Omental fat pad (tissue), 4 donors: ENCODE measurements at places on chromosomes 6 and 20. TPM values are rescaled to one million over a fixed set of nuclear protein-coding genes. Genes with fewer than 3 reads are reported as not detected.

DNA sequence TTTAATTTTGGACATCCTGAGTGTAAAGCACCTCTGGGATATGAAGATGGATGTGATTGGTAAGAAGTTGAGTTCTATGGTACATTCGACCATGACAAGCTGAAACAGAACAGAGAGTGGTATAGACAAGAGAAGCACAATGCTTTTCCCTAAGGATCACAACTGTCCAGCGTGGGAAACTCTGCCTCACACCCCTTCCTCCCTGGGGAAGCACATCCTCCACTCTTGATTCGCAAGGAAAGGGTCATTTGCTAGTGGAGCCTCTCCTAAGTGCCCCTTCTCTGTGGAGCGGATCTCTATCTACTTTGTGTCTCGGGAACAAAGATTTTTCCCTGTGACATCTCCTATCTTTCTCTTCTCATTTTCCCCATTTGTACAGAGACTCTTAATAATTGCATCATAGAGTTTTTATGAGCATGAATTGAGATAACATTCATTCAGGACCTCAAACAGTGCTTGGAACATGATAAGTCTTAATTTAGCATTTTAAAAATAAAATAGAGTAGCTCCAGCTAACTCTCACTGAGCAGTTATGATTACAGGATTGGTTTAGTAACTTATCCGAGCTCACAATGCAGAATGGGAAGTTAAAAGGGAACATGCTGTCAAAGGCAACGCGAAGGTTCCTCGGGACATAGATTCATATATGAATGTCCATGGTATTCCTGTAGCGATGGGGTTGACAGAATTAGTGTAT, 775.2 kb downstream of the C6orf118 start:
- DNase-seq = no peak

DNA sequence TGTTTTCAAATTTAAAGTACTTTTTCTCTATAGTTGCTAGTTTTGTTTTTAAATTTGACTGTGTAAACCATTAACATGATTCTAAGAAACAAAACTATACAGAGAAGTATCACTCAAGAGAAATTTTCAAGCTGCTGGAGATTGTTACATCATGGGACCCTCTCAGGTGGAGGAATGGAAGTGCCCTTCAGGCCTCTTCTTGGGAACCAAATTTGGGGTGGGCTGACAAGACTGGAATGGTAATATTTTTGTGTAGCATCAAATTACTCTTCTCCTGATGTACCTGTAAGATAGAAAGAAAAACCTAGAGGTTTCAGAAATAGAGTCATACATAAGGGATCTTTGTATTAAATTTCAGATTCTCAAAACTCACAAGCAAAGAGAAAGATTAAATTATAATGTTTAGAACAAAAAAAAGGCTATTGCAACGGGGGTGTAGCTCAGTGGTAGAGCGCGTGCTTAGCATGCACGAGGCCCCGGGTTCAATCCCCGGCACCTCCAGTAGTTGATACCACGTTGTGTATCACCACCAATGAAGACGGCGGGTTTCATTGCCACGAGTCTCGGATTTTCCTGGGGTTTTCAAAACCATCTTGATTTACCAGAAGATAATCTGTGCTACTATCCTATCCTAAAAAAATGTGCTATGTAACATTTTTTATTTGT, 193.7 kb downstream of the GPX5 start:
- DNase-seq = no peak

Gene C4A
- 652 TPM for total RNA-seq

Gene DSTN
- 147 TPM for total RNA-seq

DNA sequence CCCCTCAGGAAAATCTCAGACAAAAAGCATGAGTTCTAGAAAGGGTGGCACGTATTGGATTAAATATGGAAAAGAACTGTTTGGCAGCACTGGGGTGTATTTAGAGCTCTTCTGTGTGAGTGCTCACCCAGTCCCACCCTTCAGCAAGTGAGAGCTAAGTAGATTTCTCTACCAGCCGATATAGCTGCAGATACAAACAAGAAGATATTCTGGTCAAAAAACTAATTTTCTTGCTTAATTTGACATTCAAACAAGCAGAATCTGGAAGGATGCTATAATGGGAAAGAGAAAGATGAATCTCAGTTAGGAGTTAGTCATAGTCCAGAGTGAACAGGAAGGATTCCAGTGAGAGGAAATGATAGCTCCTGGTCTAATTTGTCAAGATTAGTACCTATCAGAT, 232.1 kb downstream of the TMEM242 start:
- DNase-seq = no peak

DNA sequence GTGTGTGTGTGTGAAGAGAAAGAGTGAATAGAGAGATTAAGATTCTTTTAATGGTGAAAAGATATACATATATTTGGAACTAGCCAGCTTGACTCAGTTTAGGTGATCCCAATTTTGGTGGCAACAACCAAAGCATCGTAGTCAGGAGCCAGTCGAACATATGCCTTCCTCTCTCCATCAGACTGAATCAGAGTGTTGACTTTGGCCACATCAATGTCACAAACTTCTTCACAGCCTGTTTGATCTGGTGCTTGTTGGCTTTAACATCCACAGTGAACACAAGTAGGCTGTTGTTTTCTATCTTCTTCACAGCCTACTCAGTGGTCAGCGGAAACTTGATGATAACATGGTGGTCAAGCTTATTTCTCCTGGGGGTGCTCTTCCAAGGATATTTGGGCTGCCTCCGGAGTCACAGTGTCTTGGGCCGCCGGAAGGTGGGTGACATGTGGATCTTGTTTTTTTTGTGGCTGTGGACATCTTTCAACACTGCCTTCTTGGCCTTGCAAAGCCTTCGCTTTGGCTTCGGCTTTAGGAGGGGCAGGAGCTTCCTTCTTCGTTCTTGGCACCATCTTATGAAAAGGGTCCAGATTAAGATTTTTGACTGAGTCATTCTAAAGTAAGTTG, 3.4 kb downstream of the HLA-F start:
- DNase-seq = no peak

DNA sequence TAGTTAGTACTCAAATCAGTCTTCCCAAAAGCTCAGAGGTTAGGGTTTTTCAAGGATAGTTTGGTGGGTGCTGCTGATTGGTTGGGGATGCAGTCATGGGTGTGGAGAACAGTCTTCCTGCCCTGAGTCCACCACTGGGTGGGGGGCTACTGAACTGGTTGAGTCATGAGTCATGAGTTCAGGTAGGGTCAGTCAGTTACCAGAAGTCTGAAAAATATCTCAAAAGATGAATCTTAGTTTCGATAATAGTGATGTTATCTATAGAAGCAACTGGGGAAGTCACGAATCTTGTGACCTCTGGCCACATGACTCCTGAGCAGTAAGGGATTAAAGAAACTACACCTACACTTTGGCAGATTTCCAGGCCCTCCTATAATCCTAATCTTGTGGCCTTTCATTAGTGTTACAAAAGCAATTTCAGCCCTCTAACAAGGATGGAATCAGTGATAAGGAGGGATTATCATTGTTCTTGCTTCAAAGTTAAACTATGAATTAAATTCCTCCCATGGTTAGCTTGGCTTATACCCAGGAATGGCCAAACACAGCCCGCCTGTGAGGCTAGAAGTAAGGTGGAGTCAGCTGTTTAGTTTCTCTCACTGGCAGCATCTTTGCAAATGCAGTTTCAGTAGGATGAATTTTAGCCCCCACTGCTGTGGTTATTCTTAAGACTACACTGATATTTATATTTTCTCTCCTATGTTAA, 33.3 kb upstream of the NKAIN2 start:
- DNase-seq = no peak

Gene TJAP1
- 23.5 TPM for total RNA-seq

DNA sequence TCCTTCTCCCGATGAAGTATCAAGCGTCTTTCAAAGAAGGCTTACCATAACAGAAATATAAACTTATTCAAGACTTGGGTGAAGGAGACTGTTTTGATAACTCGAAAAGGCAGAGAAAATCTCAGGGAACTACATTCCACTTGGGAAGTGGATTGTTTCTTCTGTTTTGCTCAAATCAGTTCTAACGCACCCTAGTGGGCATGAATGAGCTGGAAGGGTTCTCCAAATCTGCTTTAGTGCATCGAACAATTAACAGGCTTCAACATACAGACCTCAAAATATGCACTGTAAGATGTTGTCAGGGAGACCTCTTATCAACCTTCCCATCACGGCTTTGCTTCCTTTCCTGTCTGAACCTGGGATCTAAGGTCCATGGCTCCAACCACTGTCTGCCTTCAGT, 392.5 kb downstream of the CD83 start:
- no peak for DNase-seq

GRCh38 chr6:35166520-35166919, 25.4 kb upstream of the TCP11 start:
- no peak for DNase-seq

Gene PLCG1
- 57.4 TPM for total RNA-seq

- no peak for DNase-seq
These were observed 38.6 kb downstream of the OVOL2 start for GRCh38 chr20:18019068-18019467.

Gene SLC32A1
- not detected for total RNA-seq
